ENCODE measurements at places on chromosomes 2 and 18.

DNA sequence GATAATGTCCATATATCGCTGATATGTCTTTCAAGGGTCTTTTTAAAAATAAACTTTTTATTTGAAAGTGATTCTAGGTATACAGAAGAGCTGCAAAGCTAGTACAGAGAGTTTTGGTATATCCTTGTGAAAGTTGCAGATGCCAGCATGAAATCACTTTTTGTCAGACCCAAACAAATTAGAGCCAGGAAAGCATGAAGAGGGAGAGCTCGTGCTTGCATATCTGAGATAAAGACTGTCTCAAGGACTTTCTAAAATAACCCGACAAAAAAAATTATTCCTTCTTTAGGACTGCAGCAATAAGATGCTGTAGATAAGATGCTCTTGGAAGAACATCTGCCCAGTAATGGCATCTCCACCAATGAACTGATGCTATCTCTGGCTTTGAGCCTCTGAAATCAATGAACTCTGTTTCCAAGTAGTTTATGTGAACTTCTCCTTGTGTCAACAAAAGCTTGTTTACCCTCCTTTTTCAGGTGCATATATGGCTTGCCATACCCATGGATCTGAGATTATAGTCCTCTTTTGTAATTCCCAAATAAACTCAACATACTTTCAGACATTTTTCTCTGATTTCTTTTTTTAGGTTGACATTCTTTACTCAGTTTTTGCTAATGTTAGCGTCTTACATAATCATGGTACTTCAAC lies 774.6 kb upstream of the FAM98A start:
- DNase-seq = no peak

GRCh38 chr2:227765788-227766372 lies 20.2 kb downstream of the SCYGR8 start:
- no peak for DNase-seq

GRCh38 chr2:84749442-84749841 lies 131.4 kb downstream of the TRABD2A start:
- DNase-seq = no peak

GRCh38 chr2:211673133-211673905 lies 865.3 kb downstream of the ERBB4 start:
- no peak for DNase-seq

GRCh38 chr2:167209784-167210183 lies 321.5 kb downstream of the XIRP2 start:
- DNase-seq = no peak

- DNase-seq = no peak
Observed at GRCh38 chr18:58578835-58579560, 49.9 kb downstream of the ALPK2 start.

GRCh38 chr18:24683925-24684324 lies 223.5 kb downstream of the HRH4 start:
- DNase-seq = no peak

- DNase-seq = no peak
Observed at GRCh38 chr2:238166391-238167343, 7.9 kb downstream of the ERFE start.

GRCh38 chr2:96534701-96535181 lies 1.8 kb upstream of the ARID5A start:
- DNase-seq = no peak

- no peak for DNase-seq
Observed at GRCh38 chr2:181957668-181958067, 28.0 kb upstream of the PPP1R1C start.

DNA sequence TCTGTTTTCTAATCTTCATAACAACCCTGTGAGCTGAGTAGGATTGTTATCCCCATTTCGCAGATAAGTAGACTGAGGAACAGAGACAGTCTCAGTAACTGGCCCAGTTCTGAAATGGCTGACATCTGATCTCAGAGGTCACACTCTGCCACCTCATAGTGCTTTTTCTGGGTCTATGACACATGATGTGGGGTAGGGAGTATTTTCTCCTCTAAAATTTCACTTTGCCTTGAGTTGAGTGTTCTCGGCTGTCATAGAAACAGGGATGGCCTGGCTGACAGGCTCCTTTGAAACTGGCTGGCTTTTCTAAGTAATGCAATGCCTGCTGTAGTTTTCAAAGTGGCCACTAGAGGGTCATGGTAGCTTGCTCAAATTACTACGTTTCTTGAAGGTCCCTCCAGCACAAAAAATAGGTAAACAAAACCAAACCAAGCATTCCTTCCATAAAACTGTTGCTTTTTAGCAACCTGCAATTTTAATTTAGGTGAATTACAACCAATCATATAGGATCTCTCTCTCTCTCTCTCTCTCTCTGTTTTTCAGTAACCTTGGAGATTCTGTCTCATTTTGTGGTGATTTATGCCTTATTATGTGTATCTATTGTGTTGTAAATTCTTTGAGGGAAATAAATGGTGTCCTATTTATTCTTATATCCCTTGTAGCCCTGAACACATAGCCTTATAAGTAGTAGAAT lies 84.2 kb upstream of the TTN start:
- peak; percentile 24 for DNase-seq

DNA sequence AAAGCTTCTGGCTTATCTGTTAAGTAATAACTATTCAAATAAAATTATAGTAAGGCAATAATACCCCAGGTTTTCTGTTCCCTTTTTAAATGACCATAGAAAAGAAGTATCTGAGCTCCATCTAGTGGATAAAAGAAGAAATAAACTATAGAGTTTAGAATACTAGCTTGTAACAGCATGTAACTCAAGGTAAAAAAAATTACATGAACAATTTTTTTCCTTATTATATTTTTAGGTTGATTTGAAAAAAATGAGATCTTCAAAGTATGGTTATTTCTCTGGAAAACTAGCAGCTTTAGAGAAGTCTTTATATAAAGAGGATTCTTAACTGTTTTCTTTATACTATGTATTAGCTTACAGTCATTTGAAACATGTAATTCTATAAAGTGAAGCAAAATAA lies 58.1 kb downstream of the NCKAP1 start:
- no peak for DNase-seq

GRCh38 chr18:3097082-3097481 lies 84.1 kb upstream of the LPIN2 start:
- no peak for DNase-seq

GRCh38 chr2:75605770-75606529 lies 40.6 kb upstream of the MRPL19 start:
- no peak for DNase-seq

DNA sequence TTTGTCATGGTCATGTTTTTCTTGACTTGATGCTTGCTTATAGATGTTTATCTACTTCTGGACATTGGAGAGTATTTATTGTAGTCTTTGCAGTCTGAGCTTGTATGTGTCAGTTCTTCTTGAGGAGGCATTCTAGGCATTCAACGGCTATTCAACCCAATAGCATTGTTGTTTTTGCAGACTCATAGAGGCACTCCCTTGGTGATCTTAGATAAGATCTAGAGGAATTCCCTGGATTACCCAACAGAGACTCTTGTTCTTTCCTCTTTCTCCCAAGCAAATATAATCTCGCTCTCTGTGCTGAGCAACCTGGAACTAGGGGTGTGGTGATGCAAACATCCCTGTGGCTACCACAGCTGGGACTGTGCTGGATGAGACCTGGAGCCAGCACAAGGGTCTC lies 40.4 kb downstream of the SYT4 start:
- DNase-seq = no peak

- DNase-seq = no peak
Observed at GRCh38 chr18:36829362-36830157, 633 bp downstream of the KIAA1328 start.

DNA sequence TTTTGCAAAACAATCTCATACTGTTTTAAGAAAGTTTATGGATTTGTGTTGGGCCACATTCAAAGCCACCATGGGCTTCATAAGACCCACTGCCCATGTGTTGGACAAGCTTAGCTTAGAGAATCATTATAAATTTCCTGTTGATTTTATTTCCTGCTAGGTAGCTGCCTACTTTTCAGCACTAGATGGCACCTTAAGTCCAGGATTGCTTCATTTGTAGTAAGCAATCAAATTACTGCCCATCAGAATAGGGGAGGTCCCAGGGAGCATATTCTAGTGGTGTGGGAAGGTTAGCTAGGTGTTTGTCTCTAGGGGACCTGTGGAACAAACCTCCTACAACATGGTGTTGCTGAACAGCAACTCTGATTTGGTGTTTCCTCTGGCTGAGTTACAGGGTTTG lies 11.0 kb upstream of the DCDC2C start:
- no peak for DNase-seq

DNA sequence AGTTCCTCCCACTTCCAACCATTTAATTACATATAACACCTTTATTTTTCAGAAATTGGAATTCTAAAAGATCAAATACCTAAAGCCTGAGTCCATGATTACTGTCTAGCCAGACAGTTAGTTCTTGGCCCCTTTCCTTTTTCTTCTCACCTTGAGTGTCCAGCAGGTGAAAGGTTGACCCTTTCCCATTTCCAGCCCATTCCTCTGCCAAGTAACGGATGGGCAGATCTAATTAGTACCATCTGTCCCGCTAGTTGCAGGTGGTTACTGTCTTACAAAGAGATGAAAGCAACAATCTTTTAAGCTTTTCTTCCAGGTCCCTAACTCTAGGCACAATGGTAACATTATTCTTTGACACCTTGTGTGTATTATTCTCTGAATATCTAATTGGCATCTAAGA lies 506.7 kb downstream of the ARHGAP15 start:
- DNase-seq = no peak

GRCh38 chr2:48449073-48449840 lies 80.7 kb upstream of the STON1 start:
- DNase-seq = no peak

GRCh38 chr2:240319221-240319854 lies 116.1 kb upstream of the GPC1 start:
- no peak for DNase-seq

GRCh38 chr18:35369126-35369525 lies 8.0 kb downstream of the ZNF396 start:
- DNase-seq = no peak

DNA sequence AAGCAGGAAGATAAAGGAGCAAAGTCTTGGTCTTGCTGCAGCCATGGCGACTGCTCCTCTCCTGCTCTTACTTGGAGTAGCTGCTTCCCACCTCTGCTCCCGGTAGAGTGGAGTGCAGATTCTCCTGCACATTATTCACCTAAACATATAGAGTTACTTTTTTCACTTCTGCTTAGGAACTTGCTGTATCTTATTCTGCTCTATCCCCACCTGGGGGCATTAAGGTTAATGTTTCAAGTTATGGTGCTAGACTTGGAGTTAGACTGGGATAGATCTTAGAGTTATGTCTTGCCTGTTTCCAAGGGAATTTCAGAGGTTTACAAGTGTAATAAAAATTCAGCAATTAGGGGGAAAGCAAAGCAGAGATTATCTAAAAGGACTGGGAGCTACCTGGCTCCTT lies 144.2 kb downstream of the SETBP1 start:
- no peak for DNase-seq

- no peak for DNase-seq
Observed at GRCh38 chr2:238742066-238742465, 105.8 kb upstream of the TWIST2 start.

- no peak for DNase-seq
Observed at GRCh38 chr2:38374984-38375383, 2.1 kb downstream of the ATL2 start.

GRCh38 chr18:63142594-63143225 lies 176.9 kb downstream of the BCL2 start:
- DNase-seq = no peak

- DNase-seq = no peak
Observed at GRCh38 chr2:181528441-181528840, 71.3 kb downstream of the ITGA4 start.

DNA sequence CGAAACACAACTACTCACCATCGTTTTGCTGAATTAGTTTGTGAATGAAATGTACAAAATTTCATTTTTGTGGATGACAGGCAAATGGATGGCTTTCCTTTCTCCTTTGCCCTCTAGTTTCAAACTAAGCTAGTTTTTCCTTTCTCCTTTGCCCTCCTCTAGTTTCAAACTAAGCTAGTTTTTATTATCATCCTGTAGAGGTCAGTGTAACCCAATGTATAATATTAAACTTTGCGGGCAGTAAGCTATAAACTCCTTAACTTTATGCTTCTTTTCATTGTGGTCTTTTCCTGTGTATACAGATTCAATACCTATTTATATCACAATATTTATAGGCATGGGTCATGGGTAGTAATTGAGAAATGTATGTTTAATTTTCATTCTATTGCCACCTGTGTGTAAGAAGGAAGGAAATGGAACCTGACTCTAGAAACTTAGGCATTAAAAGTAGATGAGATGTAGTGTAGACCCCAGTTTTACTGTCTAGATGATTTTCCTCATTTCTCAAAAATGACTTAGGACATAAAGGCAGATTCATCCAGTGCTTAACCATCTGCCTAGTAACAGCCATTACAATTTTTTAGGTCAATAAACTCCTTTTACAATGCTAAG lies 58.1 kb downstream of the MAP3K19 start:
- DNase-seq = no peak

DNA sequence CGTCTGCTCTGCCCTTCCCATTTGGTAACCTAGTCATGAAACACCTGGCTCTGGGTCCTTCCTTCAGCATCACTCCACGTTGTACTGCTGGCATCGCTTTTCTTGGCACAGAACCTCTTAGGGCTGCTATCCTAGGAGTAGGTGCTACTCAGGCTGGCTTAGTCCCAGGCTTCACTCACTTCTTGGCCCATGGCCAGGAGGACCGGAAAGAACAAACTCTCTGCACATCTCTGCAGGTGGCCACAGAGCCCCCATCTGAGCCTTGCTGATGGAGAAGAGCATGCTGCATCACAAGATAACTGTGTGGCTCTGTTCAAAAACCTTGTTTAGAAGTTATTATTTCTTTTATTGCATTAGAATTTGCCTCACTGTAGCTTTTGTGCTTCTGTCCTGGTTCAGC lies 447.2 kb upstream of the TNP1 start:
- no peak for DNase-seq

DNA sequence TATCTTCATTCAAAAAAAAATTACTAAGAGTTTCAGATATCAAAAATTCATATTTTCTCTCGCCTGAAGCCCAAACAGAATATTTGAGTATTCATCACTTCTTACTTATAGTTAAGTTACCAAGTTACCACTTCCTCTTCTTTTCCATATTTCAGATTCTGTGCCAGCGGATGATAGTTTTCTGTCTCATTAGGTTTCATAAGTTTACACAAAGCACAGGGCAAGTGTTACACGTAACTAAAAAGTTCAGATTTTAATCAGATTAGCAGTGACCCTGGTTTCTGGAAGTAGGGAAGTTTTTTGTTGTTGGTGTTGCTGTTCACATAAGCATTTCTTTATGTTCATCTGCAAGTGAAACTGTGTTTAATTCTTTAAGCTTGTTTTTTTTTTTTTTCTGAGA lies 10.2 kb downstream of the AFTPH start:
- no peak for DNase-seq

GRCh38 chr18:63312737-63313395 lies 6.7 kb downstream of the BCL2 start:
- DNase-seq = no peak

GRCh38 chr2:70029814-70030409 lies 57.4 kb upstream of the PCBP1 start:
- no peak for DNase-seq

GRCh38 chr2:148527488-148528340 lies 116.8 kb upstream of the EPC2 start:
- no peak for DNase-seq

- no peak for DNase-seq
Observed at GRCh38 chr18:44946529-44947113, 265.9 kb downstream of the SETBP1 start.

GRCh38 chr18:79538635-79539034 lies 141.0 kb upstream of the CTDP1 start:
- no peak for DNase-seq

- no peak for DNase-seq
Observed at GRCh38 chr2:63073994-63074393, 23.4 kb downstream of the OTX1 start.
